Adipocyte (in vitro differentiated cells): ENCODE measurements at places on chromosomes 5 and 9.

GRCh38 chr5:153352685-153353219 is 137.7 kb upstream of the GRIA1 start:
- DNase-seq, result peak; percentile 2

- DNase-seq, result no peak
Observed at GRCh38 chr5:78003919-78004318, 227.8 kb upstream of the TBCA start.

- DNase-seq, result no peak
Observed at GRCh38 chr9:318646-319045, 104.0 kb downstream of the DOCK8 start.

DNA sequence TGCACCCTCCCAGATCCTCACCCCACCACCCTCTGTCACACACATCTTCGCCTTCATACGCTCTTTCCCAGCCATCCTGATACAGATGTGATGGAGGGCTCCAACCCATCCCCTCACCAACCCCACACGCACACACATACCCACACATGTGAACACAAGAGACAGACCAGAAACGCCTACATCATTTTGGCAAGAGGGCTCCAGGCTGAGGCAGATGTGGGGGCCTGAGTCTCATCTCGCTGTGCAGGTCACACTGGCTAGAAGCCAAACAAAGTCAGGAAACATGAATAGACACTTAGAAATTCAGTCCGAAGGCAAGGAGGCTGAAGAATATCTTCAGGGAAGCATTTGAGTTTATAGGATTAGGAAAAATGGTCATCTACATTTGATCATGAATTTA is 6.2 kb downstream of the PRDM12 start:
- DNase-seq, result no peak

GRCh38 chr5:156350256-156350655 is 23.3 kb downstream of the SGCD start:
- no peak for DNase-seq

DNA sequence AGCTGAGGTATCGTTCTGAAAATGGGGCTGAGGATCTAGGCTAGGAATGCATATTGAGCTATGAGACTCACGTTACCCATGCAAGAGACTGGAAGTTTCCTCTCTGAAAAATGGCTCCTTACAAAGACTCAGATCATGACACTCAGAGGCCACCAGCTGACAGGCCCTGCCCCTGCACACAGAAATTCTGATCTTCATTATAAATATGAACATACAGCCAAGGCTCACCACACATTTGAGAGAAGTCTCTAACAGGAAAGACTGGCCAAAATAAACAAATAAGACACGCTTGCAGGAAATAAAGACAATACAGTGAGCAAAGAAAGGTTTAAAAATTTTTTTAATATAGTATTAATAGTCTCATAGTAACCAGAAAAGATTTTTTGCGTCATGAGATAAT is 365.9 kb downstream of the NFIB start:
- DNase-seq, result no peak
